Endothelial cell of umbilical vein (primary cell): ENCODE measurements at places on chromosomes 12 and 14. TPM values are rescaled to one million over a fixed set of nuclear protein-coding genes. Genes with fewer than 3 reads are reported as not detected.

UNC79 gene
- not detected in 2 replicates for total RNA-seq

ACOT4 gene
- 0.53 and 0.69 TPM in 2 replicates for total RNA-seq

DNA sequence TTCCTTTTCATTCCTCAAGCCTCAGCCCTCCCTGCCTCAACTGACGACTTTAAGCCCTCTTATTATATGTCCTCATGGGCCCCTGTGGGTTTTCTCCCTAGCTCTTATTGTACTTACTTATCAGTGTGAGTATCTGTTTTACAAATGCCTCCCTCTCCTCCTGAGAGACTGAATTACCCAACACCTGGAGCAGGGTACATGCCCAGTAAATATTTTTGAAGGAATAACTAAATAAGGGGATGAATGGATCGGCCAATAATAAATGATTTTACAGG, 95.8 kb upstream of the SLC35F4 start:
- H3K36me3 ChIP-seq: no peaks in the 10 kb centered on the region
- H3K4me3 ChIP-seq: no peak overlapping the region
- H3K27ac ChIP-seq: no peak overlapping the region
- no peaks in the 10 kb centered on the region for H3K4me1 ChIP-seq
- no peaks in the 10 kb centered on the region for H3K27me3 ChIP-seq
- no peak for DNase-seq

DNA sequence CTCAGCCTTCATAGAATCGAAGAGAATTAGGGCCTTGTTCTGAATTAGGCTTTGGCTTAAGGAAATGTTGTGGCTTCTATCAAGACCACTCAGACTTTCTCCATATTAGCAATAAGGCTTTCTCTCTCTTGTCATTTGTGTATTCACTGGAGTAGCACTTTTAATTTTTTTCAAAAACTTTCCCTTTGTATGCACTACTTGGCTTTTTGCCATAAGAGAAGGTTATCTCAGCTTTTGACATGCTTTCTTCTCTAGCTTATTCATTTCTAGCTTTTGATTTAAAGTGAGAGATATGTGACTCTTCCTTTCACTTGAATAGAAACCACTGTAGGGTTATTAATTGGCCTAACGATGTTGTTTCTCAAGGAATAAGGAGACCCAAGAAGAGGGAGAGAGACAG, 244.2 kb downstream of the GPHN start:
- H3K4me3 ChIP-seq: no peak overlapping the region
- no peak overlapping the region for H3K27ac ChIP-seq
- no peaks in the 10 kb centered on the region for H3K27me3 ChIP-seq
- DNase-seq: peak; percentile 35
- no peaks in the 10 kb centered on the region for H3K36me3 ChIP-seq

- H3K4me3 ChIP-seq: no peak overlapping the region
- peaks cover 7% of the 10 kb centered on the region for H3K4me1 ChIP-seq
- peaks cover 4% of the 10 kb centered on the region for H3K36me3 ChIP-seq
- no peak for DNase-seq
- H3K27ac ChIP-seq: no peak overlapping the region
Observed at GRCh38 chr14:64450255-64450654, 15.0 kb upstream of the AKAP5 start.

DNA sequence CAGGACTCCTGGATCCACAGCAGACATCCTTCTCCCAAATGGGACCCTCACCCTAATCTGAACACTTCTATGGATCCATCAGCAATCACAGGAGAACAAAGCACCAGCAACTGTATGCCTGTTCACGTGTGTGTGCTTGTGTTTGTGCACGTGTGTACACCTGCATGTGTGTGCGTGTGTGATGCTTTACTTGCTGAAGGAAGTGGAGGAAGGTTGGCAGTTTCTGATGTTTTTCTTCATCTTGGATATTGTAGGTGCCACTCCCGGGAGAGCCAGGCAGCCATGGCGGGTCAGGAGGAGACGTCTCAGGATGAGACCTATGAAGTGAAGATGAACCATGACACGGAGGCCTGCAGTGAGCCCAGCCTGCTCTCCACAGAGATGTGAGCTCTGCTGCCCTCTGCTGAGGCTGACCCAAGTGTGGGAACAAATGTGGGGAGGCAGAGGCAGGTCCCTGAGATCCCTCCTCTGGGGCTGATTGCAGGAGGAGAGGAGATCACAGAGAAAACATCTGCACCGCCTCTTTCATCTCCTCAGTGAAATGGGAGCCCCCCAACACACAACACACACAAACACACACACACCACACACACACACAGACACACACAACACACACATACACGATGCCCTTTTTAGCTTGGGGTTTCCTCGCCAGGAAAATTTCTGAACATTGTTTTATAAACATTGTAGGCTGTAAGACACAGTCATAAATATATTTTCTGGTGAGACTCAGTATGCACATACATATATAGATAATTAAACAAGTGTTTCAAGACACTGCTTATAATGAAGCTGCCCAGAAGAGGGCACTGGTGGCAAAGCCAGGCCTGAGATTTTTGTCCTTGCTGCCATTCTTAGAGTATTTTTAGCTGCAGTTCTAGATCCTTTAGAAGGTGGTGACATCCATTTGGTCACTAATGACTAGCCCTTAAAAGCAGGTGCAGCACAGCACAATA, 112.2 kb upstream of the FKBP4 start:
- H3K27ac ChIP-seq: no peak overlapping the region
- H3K27me3 ChIP-seq: no peaks in the 10 kb centered on the region
- peak; percentile 30 for DNase-seq
- no peaks in the 10 kb centered on the region for H3K36me3 ChIP-seq
- H3K4me1 ChIP-seq: no peaks in the 10 kb centered on the region

DNA sequence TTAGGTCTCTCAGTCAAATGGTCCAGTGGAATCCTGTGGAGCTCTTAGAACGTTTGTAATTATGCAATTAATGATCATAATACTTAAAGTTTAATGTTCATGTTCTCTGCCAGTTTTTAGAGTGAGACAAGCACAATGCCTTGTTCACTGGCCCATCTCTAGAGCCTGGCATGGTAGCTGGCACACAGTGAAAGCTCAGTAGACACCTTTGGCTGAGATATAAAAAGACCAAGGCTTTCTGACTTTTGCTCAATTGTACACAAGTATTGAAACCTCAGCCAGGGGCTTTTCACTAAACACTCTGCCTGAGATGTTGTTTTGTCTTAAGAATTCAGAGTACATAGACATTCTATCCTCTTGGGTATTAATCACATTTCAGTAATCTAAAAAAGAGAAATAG, 241.8 kb upstream of the ATP2B1 start:
- no peak overlapping the region for H3K4me3 ChIP-seq
- peaks cover 33% of the 10 kb centered on the region for H3K4me1 ChIP-seq
- no peaks in the 10 kb centered on the region for H3K36me3 ChIP-seq
- H3K27me3 ChIP-seq: no peaks in the 10 kb centered on the region

- no peaks in the 10 kb centered on the region for H3K27me3 ChIP-seq
- H3K4me1 ChIP-seq: peaks cover 77% of the 10 kb centered on the region
- peak overlapping the region; percentile 74 for H3K27ac ChIP-seq
- peaks cover 11% of the 10 kb centered on the region for H3K36me3 ChIP-seq
Observed at GRCh38 chr12:124385219-124385969, 90.5 kb downstream of the RFLNA start.

DNA sequence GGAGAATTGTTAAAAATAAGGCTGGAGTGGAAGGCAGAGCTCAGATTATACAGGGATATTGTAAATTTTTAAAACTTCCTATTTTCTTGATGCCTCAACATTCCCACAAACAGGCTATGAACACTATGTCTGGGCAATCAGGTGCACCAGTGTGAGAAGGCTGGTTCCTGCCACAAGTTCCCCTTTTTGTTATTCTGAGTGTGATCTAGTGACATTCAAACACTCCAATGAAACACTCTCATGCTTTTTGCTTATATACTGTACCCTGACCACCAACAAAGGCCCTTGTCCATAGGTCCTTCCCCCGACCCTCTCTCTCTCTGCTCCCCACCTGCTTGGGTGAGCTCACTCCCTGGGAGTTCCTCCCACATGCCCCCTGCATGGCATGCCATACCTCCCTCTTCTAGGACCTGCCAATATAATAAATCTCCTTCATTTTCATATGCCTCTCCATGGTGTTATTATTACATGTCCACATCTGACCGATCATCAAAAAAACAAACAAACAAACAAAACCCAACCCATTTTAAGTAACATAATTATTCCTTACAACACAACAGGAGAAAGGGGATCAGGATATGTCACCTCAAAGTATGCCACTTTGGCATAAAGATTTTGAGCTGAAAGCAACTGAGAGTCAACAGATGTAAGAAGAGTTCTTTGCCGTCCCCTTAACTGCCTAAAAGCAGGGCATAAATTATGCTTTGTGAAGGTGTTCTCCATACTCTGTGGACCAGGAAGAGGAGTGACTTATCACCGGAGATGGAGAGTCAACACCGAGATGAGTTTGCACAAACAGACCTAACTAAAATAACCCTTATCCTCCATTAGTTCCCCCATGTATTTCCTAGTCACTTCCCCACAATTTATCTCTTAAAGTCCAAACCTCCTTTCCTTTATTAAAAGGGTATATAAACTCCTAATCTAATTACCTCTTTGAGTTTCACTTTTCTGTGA, 42.5 kb upstream of the CATSPERB start:
- H3K27ac ChIP-seq: no peak overlapping the region
- H3K4me3 ChIP-seq: no peak overlapping the region
- no peaks in the 10 kb centered on the region for H3K36me3 ChIP-seq
- H3K4me1 ChIP-seq: no peaks in the 10 kb centered on the region
